Activated CD4-positive, alpha-beta memory T cell treated with anti-CD3 and anti-CD28 coated beads for 36 hours (primary cell): ENCODE measurements at places on chromosomes 5 and 9. TPM values are rescaled to one million over a fixed set of nuclear protein-coding genes. Genes with fewer than 3 reads are reported as not detected.

DNA sequence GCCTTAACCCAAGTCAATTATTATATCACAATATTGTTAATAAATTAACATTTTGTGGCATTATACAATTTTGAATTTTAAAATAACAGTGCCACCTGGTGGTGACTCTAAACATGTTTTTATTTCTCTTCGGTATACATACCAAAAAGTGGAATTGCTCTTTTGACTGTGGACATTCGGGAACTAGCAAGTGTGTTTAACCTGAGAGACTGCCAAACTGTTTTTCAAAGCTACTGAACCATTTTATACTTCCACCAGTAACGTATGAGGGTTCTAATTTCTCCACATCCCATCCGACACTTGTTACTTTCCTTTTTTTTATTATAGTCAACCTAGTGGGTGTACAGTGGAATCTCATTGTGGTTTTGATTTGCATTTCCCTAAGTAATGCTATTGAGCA, 18.3 kb upstream of the HSDL2 start:
- DNase-seq: no peak

- no peak for DNase-seq
Measured at GRCh38 chr5:110442856-110443255, 283.6 kb downstream of the TMEM232 start.

GRCh38 chr5:56480705-56481427, 247.7 kb upstream of the ANKRD55 start:
- DNase-seq: peak; percentile 42

GRCh38 chr5:96868603-96869371, 7.5 kb upstream of the ERAP2 start:
- no peak for DNase-seq

- DNase-seq: no peak
Measured at GRCh38 chr5:65946198-65946745, 19.9 kb downstream of the ERBIN start.

- peak; percentile 61 for DNase-seq
Measured at GRCh38 chr5:75059912-75060545, 7.7 kb upstream of the GCNT4 start.

EGFLAM gene
- not detected for total RNA-seq

RIMOC1 gene
- 25.0 TPM for total RNA-seq
